Activated CD8-positive, alpha-beta T cell treated with anti-CD3 and anti-CD28 coated beads, Interleukin-2, amount 10 ng/mL, durations not matched to agents 7 days and 5 days (primary cell): ENCODE measurements at places on chromosomes 4 and X.
A peak's percentile ranks its signal among the peaks of the same experiment; 100 is the strongest.

- no peak for DNase-seq
Observed at GRCh38 chr4:1582227-1582626, 101.9 kb downstream of the FAM53A start.

DNA sequence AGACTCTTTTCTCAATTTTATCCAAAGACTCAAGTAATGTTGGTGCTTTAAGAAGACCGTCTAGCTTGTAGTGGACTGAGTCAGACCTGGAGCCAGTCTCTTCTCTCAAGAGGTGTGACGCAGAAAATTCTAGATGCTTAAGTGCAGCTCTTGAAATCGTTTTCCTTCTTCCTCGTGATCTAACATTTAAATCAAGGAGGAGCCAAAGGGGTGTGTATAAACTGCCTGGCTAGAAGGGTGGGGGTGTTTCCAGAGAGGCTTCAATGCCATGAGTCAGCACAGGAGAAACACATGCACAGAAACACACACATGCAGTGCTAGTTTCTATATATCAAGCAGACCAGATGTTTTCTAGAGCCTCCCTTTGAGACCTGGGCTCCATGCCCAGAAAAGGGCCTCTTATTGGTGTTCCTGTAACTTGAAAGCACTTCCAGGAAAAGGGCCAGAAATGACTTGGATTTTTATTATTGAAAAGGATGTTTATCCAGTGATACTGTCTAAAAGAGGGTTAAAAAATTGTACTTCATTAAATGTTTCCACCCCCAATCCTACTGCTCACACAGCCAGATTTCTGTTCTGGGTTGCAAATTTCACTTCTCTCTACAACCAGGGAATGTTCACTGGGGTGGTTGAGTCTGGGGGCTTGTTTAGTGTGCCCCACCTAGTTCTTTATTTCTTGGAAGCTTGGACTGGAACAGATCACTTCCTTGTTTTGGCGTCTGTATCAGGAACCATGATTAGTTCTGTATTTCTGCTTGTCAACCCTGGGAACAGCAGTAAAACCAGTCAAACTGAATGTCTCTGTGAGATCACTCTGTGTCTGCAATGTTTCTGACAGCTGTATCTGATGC, at the start of gene CLIC2:
TSS of gene CLIC2 (minus strand) at position 129 of the 851 bp plus-strand sequence. CDS start 187 bp downstream, outside the sequence.
- DNase-seq, result no peak

DNA sequence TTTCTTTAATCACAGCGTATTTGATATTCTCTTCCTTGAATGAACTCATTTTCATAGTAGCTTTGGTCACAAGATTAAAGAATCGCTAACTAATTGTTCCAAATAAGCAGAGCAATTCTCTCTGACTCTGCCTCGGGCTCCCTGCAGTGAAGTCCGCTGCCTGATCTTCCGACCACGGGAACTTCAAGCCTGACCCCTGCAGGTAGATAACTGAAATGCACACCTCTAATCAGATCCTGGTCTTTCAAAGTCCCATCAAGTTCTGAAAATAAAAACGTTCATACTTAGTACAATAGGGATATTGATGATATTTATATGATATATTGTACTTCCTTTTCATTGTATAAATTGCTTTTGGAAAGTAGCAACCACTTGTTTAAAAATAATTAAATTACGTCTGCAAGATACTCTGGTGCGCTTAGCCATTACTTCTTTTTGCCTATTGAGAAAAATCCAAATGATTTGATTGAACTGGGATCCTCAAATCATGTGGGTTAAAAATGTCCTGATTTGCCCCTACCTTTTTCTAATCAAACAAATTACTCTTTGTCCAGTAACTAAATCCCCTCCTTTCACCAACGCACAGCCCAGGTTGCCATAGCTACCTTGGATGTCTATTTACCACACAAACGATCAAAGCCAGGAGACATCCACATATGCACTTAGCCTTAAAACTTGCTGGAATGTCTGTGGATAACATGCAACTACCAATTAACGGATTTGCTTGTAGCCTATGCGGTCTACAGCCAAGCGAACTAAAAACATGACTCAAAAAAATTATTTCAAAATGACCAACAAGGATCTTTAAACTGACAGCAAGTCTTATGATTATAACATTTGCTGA, 4.2 kb downstream of the MID1 start:
- DNase-seq, result peak; percentile 21

DNA sequence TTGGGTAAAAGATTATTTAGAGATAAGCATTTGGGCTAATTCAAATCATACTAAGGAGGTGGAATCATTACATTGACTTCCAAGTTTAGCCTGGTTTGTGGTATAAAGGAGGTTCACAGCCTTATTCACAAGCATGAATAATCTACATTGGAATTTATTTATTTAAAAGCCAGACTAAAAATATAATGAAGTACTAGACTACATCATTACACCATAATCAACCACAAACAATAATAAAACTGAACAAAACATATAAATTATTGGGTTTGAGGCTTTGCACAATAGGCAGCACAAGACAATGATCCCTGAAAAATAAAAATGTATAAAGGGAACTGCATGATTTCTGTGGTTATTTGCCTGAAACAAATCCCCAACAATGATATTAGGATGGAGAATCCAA, 314.0 kb downstream of the GBA3 start:
- no peak for DNase-seq

DNA sequence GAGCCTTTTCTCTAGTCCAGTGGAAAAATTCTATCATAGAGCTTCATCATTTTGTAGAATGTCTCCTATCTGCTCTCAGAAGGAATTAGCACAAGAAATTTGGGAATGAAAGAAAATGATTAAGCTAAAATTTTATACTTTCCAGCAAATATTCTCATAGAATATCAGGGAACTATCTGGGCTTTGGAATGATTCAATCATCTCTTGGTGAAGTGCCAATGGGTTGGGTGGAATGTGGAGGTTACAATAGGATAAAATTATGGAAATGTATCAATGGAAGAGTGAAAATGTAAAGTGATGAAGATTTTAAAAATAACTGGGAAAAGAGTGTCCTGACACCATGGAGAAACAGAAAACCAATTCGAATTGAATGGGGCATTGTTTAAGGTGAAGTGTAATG, 119.0 kb upstream of the MID1 start:
- no peak for DNase-seq

DNA sequence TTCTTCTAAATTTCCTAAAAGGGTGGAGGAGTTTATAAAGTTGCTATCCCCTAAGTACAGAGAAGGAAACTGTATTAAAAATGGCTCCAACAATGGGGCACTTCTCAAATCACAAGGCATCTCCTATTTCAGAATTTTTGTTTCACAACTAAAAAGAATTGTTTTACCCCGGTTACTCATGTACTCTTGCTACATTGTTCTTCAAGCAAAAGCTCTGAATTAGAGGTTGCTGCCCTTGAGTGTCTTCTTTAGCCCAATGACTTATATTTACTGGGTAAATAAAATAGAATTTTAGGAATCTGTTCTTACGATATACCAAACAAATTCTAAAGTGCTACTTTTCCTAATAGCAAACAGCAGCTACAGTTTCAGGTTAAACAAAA, 67.5 kb downstream of the PPEF2 start:
- no peak for DNase-seq

- DNase-seq, result no peak
Observed at GRCh38 chr4:40811956-40812355, 62.2 kb downstream of the NSUN7 start.

- no peak for DNase-seq
Observed at GRCh38 chr4:124206779-124207605, 505.5 kb downstream of the ANKRD50 start.

- DNase-seq, result no peak
Observed at GRCh38 chr4:116847616-116848015, 237.8 kb downstream of the TRAM1L1 start.

DNA sequence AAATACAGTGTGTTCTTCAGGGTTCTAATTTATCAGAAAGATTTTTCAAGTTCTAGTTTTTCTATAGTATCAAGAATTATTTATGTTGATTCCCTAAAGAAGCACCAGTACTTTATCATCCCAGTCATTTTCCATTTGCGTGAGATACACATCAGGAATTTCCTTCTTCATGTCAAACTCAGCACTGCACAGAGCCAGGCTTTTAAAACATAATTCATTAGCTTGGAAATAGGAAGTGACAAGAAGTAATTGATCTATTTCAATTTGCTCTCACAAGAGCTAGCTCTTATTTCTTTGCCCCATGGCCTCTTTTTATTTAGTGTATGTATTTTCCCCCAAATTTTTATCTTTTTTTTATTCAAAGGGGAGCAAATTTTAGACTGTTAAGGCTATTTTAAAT, 13.0 kb upstream of the SLC10A4 start:
- no peak for DNase-seq

DNA sequence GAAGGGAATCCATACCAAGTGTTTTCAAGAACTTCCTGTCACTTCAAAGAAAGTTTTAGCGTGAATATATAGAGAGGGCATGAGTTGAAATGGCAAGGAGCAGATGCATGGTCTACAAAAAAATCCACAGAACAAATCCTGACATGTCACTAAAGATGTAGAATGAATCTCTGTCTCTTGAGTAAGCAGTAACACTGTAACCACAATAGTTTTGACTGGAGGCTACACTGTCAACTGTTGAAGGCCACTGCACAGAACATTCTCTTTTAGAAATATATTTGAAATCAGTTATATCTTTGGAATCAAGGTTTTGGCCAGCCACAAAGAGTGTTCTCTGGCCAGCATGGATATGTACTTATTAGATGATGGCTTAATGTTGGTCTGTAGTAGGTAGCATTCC, 83.8 kb downstream of the VCX3B start:
- DNase-seq, result no peak

DNA sequence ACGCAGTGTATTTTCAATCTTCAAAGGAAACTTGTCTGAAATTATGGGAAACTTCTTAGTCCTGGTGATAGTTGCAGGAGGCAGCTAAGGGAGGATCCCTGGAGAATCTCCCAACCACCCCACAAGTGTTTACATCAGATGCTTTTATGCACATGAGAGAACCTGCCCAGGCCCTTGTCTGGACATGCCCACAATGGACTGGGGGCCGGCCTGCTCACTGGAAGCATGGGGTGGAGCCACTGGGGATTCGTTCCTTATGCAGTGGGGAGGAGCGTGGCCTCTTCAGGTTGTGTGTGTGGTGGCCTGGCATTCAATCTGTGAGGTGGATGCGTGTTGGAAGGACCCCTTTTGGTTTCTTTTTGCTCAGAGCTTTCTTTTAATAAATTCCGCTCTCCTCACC, 398.7 kb upstream of the PPP1R2C start:
- DNase-seq, result no peak

DNA sequence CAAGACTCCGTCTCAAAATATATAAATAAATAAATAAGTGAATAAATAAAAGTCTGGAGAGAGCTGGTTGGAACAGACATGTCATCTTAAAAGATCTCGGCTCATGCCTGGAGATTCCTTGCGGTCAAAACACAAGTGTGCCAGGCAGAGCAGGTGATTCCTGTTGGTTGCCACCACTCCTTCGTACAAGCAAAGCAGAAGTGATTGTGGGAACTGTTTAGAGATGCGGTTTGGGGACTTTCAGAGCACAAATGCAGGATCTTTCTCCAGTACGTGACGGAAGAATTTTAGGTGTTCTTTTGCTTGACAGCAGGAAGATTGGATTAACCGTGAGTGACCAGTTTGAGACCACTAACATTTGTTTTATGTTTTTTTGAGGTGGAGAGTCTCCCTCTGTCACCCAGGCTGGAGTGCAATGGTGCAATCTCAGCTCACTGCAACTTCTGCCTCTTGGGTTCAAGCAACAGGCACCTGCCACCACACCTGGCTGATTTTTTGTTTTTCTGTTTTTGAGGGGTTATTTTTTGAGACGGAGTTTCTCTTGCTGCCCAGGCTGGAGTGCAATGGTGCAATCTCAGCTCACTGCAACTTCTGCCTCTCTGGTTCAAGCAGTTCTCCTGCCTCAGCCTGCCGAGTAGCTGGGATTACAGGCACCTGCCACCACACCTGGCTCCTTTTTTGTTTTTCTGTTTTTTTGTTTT, 2.8 kb upstream of the CRLF2 start:
- no peak for DNase-seq

DNA sequence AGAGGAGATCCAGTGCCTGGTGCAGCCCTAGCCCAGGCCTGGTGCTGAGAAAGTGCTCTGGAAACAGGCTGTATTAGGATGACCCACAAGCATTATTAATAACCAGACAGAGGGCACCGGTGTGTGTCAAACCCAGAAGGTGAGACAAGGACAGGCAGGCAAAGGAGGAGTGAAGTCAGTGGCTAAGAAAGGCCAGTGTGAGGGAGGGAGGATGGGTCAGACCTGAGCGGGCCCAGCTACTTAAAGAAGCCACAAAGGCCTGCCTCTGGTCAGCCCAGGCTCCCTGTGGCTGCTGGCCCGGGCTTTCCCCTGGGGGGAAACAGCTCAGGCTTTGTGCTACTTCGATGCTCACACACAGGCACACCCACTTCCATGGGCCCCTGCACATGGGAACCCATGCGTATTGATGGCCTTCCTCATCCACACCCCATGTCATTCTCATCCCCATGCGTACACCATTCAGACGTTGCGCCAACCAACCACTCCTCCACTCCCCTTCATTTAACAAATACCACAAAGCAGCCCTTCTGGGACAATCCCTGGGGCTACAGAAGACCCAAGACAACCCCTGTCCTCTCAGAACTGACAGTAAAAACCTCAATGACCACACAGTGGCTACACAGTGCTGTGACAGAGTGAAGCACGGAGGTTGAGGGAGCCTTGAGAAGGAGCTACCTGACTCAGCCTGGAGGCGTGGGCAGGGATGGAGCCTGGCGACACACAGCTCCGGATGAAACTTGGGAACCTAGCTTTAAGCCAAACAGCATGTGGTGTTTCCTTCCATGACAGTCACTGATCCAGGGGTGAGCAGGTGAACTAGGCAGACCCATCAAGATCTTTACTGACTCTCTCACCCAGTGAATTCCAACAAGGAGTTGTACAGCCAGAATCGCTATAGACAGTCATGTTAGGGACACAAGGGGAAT, 24.9 kb upstream of the MTM1 start:
- DNase-seq, result no peak

- DNase-seq, result no peak
Observed at GRCh38 chr4:123785538-123785937, 388.9 kb downstream of the SPRY1 start.

- DNase-seq, result no peak
Observed at GRCh38 chr4:189092581-189092980, 848.1 kb upstream of the FRG1 start.

GRCh38 chrX:3227526-3227925, 118.9 kb downstream of the MXRA5 start:
- no peak for DNase-seq

- no peak for DNase-seq
Observed at GRCh38 chr4:33226133-33226532, 2506.0 kb downstream of the PCDH7 start.

DNA sequence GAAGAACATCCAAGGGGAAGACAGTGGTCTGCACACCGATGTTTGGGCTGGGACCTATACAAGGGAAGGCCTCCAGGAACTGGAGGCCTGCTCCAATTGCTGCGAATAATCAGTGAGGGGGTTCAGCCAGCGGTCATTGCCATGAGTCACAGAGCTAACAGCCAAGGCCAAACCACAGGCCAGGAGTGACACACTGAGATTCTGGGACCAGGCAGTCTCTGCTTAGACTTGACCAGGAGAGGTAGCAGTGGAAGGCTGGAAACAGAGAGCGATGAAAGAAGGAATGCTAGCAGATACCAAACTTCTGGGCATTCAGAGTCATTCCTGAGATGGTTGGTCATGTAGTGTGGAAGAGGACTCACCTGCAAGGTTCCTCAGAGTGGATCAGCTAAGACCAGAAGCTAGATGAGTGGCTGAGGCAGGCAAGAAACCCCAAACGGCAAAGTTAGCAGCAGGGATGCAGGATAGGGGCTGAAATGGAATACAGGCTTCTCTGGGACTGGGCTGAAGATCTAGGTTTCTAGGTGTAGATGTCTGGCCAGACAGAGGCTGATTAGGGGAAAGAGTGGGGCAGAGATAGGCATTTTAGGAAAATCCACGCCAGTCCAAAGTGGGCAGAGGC, 54.7 kb downstream of the CNGA2 start:
- DNase-seq, result no peak
